Ascending aorta (tissue), 2 donors: ENCODE measurements at places on chromosomes 7 and 10.
A peak's percentile ranks its signal among the peaks of the same experiment; 100 is the strongest.

DNA sequence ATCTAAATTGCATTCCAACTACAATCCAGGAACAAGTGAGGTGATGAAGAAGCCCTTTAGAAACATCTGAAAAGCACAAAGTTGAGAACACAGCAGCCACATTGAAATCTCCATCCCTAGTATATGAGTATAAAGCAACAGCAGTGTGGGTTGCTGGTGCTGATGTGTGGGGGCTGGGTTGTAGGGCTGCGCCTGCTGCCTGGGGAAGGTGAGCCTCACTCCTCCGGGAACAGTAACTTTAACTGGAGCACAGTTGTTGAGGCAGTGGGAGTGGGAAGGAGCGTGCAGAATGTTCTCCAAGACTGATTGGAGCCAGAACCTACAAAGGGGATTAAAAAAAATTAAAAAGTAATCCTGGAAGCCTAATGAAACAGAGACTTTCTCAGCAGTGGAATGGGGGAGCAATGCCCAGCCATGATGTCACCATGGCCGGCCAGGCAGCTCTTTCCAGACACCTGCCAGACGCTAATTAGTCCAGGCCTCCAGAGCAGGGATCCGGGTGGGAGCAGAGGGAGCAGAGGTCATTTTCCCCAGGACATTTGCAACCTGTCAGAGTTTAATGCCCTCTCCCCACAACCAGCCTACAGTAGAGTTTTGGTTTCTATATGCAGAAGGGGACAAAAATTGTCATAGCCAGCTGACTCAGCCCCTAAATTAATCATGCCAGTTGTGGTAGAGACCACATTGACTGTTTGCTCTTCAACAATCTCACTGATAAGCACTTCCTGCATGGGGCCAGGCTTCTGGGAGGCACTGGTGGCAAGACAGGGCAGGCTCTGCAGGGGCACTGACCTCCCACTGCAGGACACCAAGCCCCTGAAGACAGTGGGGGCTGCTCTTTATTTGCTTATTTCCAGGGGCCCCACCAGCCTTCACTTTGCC, 133.0 kb upstream of the ZNF32 start:
- peaks cover 3% of the 10 kb centered on the region for H3K4me1 ChIP-seq
- DNase-seq: no peak
- H3K27me3 ChIP-seq: no peaks in the 10 kb centered on the region
- H3K4me3 ChIP-seq: no peak overlapping the region
- H3K27ac ChIP-seq: no peak overlapping the region

DNA sequence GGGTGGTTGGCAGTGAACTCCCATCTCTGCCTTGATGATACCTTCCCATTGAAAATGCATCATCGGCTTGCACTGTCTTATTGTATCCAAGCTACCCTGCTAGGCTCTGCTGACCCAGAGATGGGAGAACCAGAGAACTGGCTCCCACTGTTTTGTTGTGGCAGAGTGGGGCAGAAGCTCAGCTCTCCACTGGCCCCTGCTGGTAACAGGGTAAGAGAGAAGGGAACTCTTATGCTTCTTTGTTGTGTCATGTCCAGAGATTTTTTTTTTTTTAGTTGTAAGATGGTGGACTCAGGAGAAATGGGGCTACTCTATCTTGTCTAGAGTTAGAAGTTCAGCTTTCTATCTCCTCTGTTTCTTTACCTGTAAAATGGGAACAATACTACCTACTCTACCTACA, 100.5 kb upstream of the SDK1 start:
- no peaks in the 10 kb centered on the region for H3K36me3 ChIP-seq
- no peak overlapping the region for H3K4me3 ChIP-seq
- no peak overlapping the region for H3K27ac ChIP-seq
- peak; percentile 46 for DNase-seq

DNA sequence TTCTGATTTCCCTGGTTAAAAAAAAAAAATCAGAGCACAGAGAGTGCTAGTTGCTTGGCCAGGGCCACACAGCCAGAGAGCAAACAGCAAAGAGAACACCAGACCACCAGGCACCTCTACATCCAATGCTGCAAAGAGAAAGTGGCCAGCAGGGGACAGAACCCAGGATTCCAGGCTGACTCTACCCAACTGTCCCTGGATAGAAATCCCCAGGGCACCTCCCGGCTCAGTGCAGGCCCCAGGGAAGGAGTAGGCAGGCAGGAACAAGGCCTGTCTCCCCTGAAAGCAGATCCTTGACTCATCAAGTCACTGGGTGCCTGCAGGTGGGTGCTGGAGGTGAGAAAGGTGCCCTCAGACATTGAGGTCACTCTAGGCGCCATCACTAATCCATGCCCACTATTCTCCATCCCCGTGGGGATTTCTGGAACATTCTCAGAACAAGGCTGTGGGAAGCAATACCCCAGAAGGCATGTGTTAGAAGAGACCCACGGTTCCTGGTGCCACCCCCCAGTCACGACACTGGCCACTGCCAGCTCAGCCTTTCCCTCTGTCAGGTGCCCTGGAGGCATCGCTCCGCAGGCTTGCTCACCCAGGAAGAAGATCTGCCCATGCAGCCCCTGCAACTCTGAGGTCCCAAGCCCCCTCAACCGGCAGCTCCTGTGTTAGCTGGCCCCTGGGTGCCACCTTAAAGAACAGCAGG, 154.8 kb downstream of the GRID1 start:
- H3K36me3 ChIP-seq: no peaks in the 10 kb centered on the region
- H3K4me3 ChIP-seq: no peak overlapping the region
- H3K4me1 ChIP-seq: no peaks in the 10 kb centered on the region
- H3K27ac ChIP-seq: no peak overlapping the region

- H3K4me1 ChIP-seq: no peaks in the 10 kb centered on the region
- peak within 1 kb of the TSS; percentile 6 for H3K4me3 ChIP-seq
- H3K27me3 ChIP-seq: no peaks in the 10 kb centered on the region
- no peaks in the 10 kb centered on the region for H3K36me3 ChIP-seq
- no peak within 1 kb of the TSS for H3K27ac ChIP-seq
Measured at GRCh38 chr7:36723951-36724664, at the start of gene AOAH. AOAH (minus strand) TSS chr7:36724494; CDS start chr7:36724148, 346 bp downstream.
